ENCODE measurements at places on chromosomes 7 and 10. TPM values are rescaled to one million over a fixed set of nuclear protein-coding genes. Genes with fewer than 3 reads are reported as not detected.

GRCh38 chr10:18658271-18659124 is 733 bp upstream of the ARL5B start:
- DNase-seq, result no peak

DNA sequence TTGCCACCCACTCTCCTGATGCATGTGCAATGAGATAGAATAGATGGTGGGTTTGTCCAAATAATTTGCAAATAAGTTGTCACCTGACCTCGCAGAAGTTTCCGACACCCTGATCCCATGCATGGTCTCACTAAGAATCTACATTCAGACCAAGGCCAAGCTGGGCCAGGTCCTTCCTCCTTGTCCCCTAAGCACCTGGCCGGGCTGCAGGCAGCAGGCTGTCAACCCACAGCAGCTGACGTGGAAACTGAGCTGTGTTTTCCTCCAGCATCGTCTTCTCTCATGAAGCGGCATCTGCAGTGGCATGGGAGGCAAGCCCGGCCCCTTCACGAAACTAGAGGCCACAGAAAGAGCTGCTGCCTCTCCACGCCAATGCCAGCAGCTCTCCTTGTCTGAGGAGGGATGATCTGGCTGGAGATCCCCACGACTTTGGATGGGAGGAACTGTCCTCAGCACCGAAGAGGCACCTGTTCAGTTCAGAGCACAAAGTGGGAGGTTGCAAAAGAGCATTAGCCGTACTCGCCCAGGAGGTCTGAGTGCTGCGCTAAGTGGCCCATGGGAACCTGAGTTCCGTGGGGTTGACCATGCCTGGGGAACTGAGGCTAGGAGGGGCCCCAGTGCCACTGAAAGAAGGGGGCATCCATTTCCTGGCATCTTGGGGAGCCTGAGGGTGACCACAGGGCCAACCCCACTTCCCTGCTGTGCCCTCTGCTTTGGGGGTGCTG is 110.5 kb upstream of the INSIG1 start:
- no peak for DNase-seq

DNA sequence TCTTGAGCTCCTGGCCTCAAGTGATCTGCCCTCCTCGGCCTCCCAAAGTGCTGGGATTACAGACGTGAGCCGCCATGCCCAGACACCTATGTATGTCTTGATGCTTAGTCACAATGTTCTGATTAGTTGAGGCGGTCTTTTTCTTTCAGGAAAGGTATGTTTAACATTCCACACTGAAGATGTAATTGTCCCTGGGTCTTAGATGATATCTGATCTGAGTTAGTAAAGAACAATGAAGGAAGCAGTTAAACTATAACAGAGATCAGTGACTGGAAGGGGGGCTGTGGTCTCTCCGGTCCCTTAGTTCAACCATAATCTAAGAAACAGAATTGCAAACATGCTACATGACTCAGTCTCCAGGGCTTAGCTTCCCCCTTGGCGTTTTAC is 31.5 kb upstream of the SH2D4B start:
- peak; percentile 60 for DNase-seq

GRCh38 chr10:132094581-132095234 is 29.0 kb downstream of the JAKMIP3 start:
- peak; percentile 14 for DNase-seq

- no peak for DNase-seq
Measured at GRCh38 chr10:79492839-79493238, 19.5 kb upstream of the EIF5AL1 start.

GRCh38 chr7:1678081-1678543 is 8.0 kb downstream of the ELFN1 start:
- DNase-seq, result no peak

GRCh38 chr7:4879396-4880081 is 4.0 kb downstream of the RADIL start:
- DNase-seq, result no peak

GRCh38 chr7:12564996-12565764 is 5.3 kb upstream of the SCIN start:
- DNase-seq, result no peak

DNA sequence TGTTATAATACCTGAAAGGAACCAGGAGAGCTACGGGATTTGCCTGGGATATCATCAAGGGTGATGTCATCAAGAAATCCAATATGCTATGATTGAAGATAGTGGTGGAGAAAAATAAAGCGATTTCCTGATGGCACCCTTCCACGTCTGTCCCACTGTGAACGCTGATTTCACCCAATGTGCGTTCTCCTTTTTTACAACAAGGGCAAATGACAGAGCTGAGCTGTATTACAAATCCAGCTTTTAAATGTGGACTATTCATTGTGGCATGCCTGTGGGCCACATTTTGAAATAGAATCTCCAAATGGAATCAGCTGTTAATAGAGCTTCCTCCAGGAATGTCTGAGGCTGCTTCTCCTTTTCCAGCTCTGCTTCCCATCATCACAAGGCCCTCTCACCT is 23.3 kb downstream of the SLC13A4 start:
- DNase-seq, result no peak

DNA sequence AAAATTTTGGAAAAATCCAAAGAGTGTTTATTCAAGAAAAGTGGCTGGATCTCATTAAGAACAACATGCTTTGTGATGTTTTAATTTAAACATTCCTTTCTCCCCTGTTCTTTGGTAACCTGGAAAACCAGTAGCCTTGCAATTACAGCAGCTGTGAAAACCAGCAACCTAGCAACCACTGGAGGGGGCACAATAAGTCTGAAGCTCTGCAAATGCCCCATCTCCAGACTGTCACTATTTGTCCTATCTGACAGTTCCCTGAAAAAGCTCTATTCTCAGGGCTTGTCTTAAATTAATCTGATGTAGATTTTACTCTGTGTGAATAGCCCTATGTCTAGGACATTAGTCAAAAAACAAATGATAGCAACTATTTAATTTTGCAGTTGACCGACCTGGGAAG is 137.6 kb upstream of the THSD7A start:
- no peak for DNase-seq

DNA sequence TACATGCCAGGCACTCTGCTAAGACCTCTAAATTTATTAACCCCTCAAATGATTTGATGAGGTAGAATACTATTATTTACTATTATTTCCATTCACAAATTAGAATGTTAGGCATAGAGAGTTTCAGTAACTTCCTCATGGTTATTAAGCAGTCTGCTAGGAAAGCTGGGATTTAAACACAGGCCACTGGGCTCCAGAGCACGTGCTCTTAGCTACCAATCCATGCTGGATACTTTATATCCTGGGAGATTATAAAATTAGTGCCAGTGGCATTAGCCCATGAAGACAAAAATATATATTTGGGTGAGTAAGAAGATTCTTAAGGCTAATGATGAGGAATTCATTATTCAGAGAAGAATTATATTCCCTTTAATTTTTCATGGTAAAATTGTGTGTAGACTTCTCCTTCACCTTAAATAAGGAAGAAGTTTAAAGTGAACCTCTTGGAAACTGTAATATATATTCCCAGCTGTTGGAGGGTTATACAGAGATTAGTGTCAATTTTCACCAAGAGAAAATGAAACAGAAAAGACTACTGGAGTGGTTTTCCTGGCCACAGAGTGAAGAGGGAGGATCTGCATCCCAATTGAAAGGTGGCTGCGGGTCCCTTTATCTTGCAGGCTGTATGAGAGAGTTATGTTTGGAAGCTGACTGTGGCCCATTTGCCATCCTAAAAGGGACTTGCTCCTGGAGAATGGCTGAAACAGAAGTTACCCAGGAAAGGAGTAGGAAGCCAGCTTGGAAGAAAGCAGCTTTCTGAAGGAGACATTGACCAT is 334.3 kb upstream of the TEX47 start:
- no peak for DNase-seq

DNA sequence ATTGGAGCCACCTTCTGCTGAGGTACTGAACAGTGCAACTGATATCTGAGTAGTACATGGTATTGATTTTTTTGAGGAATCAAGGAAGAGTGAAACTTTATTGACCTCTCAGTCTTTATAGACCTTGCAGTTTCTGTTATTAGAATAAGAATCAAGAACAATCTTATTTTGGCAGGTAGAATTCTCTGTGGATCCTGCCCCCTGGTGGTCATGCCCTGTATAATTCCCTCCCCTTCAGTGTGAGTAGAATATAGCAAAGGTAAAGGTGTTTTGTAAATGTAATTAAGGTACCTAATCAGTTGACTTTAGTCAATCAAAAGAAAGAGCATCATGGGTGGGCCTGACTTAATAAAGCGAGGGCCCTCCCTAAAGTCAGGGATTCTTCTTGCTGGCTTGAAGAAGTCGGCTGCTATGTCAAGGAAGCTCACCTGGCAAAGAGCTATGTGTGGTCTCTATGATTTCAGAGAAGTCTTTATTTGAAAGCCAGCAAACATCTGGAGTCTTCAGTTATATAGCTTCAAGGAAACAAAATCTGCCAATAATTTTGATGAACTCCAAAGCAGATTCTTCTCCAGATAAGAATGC is 142.8 kb downstream of the LSM5 start:
- peak; percentile 67 for DNase-seq

DNA sequence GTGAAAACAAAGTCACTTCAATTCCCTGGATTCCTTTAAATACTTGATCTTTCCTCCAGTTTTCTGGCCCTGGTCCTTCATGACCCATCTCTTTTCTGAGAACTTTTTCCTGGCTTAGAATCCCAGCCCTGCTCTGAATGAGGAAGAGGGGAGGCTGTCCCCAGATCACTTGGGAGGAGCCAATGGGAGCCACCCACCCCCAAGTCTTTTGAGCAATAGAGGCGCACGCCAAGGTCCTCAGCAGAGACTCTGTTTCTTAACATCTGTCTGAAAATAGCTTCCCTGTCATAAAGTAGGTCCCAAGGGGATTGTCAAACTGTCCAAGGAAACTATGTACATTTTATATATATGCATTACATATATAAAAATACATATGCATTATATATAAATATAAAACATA is 126.8 kb downstream of the ADRA2A start:
- DNase-seq, result no peak

GRCh38 chr7:75613351-75613750 is 121.2 kb downstream of the SPDYE5 start:
- no peak for DNase-seq

GRCh38 chr10:127579640-127580039 is 30.5 kb downstream of the NPS start:
- DNase-seq, result no peak

GRCh38 chr7:20865684-20866083 is 79.0 kb upstream of the SP8 start:
- no peak for DNase-seq

- DNase-seq, result no peak
Measured at GRCh38 chr10:106917452-106918055, 247.0 kb downstream of the SORCS1 start.

- no peak for DNase-seq
Measured at GRCh38 chr10:48365668-48366067, 59.2 kb downstream of the MAPK8 start.

DNA sequence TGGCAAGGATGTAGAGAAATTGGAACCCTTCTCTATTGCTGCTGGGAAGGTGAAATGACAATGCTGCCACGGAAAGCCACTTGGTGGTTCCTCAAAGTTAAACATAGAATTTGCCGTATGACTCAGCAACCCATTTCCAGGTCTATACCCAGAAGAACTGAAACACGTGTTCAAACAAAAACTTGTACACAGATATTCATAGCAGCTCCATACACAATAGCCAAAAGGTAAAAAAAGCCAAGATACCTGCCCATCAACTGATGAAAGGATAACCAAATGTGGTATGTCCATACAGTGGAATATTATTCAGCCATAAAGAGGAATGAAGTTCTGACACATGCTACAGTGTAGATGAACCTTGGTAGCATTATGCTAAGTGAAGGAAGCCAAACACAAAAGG is 39.1 kb downstream of the LHPP start:
- DNase-seq, result no peak

- DNase-seq, result no peak
Measured at GRCh38 chr10:108545921-108546320, 1377.4 kb downstream of the XPNPEP1 start.

- no peak for DNase-seq
Measured at GRCh38 chr7:24889611-24890010, 90.4 kb downstream of the OSBPL3 start.

- DNase-seq, result no peak
Measured at GRCh38 chr7:35854311-35854710, 53.5 kb downstream of the SEPTIN7 start.

DNA sequence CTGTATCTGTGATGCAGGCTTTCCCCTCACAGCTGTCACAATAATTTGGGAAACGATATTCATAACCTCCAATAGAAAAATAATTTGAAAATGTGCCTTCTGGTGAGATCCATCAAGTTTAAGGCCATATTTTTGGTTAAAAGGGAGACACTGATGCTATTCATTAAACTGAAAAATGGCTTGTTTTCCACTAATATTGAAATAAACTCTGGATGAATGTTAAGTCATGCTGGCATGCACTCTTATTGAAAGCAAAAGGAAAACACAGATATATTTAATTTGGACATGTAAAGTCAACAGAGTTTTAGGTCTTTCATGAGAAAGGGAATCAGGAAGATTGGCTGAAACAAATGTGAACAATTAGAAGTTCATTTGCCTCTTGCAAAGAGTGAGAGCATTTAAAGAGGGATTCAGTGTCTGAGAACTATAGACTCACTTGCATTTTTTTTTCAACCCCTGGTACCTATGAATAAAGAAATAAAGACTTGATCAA is 879.2 kb downstream of the LRMDA start:
- no peak for DNase-seq

- DNase-seq, result no peak
Measured at GRCh38 chr10:127736915-127737562, at the start of gene FOXI2. FOXI2 (plus strand) TSS chr10:127737185; CDS start chr10:127737274, 89 bp downstream.

DNA sequence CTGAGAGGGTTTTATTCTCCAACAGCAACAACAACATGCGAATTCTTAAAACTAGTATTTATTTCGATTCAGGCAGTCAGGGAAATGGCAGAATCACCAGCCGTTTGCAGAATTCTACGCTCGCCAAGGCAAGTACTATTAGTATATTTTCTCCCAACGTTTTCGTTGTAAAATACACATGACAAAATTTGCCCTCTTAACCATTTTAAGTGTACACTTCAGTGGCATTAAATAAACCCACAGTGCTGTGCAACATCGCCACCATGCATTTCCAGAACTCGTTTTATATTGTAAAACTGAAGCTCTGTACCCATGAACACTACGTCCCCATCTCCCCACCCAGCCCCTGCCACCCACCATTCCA is 10.8 kb downstream of the EN2 start:
- DNase-seq, result no peak

DNA sequence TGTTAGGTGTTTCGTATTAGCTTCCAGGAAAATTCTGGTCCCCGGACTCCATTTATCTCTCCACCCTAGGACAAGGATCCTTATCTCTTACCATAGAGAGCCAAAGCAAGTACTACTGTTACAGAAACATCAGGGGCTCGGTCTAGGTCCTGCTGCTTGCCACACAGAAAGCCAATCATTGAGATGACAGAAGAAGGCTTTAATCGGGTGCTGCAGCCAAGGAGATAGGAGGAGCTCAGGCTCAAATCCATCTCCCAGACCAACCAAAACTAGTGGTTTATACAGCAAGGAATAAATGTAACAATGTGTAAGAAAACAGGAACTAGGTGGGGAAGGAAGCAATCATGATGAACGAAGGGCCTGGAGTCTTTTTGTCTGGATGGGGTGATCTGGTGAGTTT is 22.2 kb upstream of the CACUL1 start:
- DNase-seq, result no peak

SHTN1 gene
- 32.3 TPM for total RNA-seq

FAM241B gene
- 25.2 TPM for total RNA-seq

OR9A2 gene
- not detected for total RNA-seq

GATA3 gene
- total RNA-seq, result 8.2 TPM

EPHB4 gene
- 63.7 TPM for total RNA-seq

CADPS2 gene
- 16.4 TPM for total RNA-seq

LEP gene
- total RNA-seq, result not detected

SORCS3 gene
- total RNA-seq, result not detected

CALHM3 gene
- total RNA-seq, result not detected

SGMS1 gene
- total RNA-seq, result 26.1 TPM

GNGT1 gene
- total RNA-seq, result not detected
